ENCODE measurements at places on chromosomes 11 and 22.

- DNase-seq, result peak; percentile 43
Observed at GRCh38 chr11:1228921-1229451, 6.1 kb downstream of the MUC5B start.

GRCh38 chr11:45880772-45881570, 4.5 kb upstream of the MAPK8IP1 start:
- DNase-seq, result no peak

GRCh38 chr11:44316659-44317240, 6.8 kb upstream of the ALX4 start:
- peak; percentile 36 for DNase-seq

DNA sequence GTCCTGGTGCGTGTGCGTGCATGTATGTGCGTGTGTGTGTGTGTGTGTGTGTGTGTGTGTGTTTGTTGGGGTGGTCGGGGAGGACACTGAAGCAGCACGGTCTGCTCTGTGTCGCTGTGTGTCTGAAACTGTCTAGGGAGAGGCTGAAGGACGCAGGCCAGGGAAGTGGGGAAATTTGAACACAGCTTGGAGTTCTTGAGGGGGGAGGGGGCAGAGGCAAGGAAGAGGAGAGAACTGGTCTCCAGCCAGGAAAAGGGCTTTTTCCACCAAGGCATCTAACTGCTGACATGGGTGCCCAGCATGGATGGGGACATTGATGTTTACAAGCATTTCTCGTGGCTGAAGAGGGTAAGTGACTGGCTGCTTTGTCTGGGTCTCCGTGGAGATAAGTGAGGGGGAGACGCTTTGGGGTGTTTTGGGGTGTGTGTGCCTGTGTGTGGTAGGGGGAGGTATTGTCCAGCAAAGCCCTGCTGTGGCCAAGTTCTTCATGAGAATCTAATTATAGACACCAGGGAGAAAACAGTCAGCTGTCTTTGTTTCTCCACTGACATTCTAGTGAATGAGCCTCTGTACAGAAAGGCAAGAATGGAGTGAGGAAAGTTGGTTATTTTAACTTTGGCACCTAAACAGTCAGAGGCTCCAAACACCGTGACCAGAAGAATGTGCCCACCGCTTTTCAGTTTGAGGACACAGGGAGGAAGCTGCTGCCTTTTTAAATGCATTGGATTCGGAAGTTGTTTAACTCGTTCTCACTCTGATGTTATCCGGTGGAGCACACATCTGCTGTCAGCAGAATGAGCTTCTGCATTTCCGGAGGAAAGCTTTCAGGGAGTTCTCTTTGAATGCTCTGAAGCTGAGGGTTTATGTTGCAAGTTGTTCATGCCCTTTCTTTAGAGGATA, 63.7 kb downstream of the PPFIBP2 start:
- DNase-seq, result no peak

GRCh38 chr22:20016734-20017621, at the start of gene ARVCF:
Gene ARVCF (minus strand): TSS chr22:20016823. CDS start chr22:19990794, 26,029 bp downstream.
- DNase-seq, result peak; percentile 100

- DNase-seq, result no peak
Observed at GRCh38 chr11:76658651-76659650, 11.6 kb downstream of the LRRC32 start.

DNA sequence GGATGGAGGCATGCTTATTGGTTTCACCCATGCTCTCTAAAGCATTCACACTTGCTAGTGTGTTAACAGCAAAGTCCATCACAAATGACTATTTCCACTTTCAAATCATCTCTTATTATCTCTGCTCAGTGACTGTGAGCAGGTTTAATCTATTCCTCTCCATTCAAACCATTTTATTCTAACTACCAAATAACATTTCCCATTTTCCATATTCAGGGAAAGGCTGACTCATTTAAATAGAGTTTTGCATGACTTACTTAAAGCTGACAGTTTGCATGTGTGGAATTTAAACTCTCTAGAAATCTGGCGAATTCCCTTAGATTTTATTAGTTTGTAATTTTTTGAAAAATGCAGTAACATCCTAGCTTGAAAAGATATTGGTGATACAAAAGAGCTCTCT, 615.7 kb upstream of the LRRC4C start:
- no peak for DNase-seq

- peak; percentile 70 for DNase-seq
Observed at GRCh38 chr22:44620129-44620840, 81.7 kb upstream of the PRR5 start.

GRCh38 chr11:130519128-130519932, 70.9 kb downstream of the ADAMTS15 start:
- no peak for DNase-seq

DNA sequence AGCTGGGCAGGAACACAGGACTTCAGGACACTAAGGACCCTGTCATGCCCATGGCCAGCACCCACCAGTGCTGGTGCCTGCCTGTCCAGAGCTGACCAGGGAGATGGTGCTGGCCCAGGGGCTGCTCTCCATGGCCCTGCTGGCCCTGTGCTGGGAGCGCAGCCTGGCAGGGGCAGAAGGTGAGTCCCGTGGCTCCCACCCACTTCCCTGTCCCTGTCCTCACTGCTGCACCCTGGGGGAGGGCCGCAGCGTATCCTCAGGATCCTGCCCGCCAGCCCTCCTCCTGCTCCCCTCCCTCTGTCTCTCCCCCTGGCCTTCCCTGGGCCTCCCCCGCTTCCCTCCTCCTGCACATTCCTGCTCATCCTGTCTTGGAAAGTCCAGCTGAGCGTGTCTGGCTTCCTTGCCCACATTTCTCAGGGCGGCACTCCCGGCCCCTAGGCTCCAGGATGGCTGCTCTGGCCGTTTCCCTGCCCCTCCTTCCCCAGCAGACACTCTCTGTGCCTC, 8.7 kb downstream of the CSF2RB start:
- DNase-seq, result no peak

- DNase-seq, result peak; percentile 59
Observed at GRCh38 chr22:21766691-21767462, 31.3 kb upstream of the YPEL1 start.

GRCh38 chr11:94751786-94752185, 16.4 kb upstream of the AMOTL1 start:
- no peak for DNase-seq

GRCh38 chr22:42360348-42360747, 71.9 kb downstream of the NFAM1 start:
- DNase-seq, result no peak

- no peak for DNase-seq
Observed at GRCh38 chr22:23166841-23167616, 13.3 kb upstream of the BCR start.

- no peak for DNase-seq
Observed at GRCh38 chr11:58505849-58506248, 2.1 kb downstream of the OR5B21 start.

DNA sequence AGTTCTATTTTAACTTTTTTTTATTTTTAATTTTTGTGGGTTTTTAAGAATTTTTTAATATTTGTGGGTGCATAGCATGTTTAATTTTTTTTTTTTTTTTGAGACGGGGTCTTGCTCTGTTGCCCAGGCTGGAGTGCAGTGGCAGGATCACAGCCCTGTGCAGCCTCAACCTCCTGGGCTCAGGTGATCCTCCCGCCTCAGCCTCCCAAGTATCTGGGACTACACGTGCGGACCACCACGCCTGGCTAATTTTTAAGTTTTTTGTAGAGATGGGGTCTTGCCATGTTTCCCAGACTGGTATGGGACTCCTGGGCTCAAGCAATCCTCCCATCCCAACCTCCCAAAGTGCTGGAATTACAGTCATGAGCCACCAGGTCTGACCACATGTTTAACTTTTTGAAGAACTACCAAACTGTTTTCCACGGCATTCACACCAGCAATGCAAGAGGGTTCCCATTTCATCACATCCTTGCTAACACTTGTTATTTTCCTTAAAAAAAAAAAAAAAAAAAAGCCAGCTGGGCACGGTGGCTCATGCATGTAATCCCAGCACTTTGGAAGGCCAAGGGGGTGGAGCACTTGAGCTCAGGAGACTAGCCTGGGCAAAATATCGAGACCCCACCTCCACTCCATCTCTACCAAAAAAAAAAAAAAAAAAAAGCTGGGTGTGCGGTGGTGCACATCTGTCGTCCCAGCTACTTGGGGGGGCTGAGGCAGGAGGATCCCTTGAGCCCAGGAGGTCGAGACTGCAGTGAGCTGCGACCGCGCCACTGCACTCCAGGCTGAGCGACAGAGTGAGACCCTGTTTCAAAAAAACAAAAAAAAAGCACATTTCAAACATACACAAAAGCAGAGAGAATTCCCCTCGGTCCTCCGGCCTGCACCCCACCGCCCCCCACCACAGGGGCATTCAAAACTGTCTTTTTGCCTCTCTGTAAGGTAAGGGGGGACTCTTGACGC, 16.7 kb upstream of the TXNRD2 start:
- no peak for DNase-seq

- DNase-seq, result no peak
Observed at GRCh38 chr22:44311104-44311854, 1.5 kb downstream of the SHISAL1 start.

GRCh38 chr11:48055292-48056132, 75.2 kb downstream of the PTPRJ start:
- DNase-seq, result no peak

DNA sequence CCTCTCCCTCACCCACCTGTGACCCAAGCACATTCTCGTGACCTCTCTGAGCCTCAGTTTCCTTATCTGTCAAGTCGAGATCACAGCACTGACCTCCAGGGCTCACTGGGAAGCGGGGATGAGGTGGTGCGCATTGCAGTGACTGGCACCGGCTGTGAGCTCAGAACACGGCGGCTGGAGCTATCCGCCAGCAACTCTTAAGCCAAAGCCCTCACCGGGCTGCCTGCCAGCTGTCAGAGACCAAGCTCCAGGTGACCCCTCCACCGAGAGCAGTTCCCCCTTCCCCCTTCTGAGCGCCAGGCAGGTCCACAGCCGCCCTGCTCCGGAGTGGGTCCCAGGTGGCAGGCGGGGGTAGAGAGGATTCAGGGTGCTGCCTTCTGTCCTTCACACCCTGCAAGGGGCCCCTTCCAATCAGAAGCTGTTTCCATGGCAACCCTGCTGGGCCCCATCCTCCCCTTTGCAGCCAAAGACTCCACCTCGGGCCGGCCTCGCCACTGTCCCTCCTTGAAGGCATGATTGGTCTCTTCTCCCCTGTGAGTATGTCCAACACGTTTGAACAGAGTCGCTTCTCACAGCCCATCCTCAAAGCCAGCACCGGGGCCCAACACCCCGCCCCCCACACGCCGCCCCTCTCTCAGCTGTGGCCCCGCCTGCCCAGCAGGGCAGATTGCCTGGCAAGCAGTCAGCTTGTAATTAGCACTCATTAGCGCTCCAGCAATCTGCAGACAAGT, 98.7 kb downstream of the WNT7B start:
- no peak for DNase-seq

DNA sequence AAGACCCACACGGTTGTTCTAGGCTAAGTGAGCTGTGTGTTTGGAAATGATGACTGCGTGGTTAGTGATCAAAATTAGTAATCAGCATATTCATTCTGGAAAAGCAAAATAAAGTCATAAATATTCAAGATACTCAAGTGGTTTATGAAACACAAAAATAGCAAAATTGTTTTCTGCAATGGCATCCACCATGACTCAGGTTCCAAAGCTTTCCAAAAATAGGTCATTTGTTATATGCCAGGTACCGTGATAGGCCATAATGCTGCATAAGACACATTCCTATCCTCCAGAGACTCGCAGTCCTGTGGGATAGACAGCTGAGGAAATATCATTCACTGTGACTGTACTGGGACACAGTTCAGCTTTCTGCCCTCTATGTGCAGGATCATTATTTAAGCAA, 2.4 kb upstream of the ATL3 start:
- DNase-seq, result no peak

- DNase-seq, result peak; percentile 19
Observed at GRCh38 chr11:64759722-64760719, at the start of gene PYGM. Gene PYGM (minus strand): TSS chr11:64759974. CDS start chr11:64759898, 76 bp downstream.

- DNase-seq, result no peak
Observed at GRCh38 chr22:39904862-39905261, 4.0 kb downstream of the GRAP2 start.

DNA sequence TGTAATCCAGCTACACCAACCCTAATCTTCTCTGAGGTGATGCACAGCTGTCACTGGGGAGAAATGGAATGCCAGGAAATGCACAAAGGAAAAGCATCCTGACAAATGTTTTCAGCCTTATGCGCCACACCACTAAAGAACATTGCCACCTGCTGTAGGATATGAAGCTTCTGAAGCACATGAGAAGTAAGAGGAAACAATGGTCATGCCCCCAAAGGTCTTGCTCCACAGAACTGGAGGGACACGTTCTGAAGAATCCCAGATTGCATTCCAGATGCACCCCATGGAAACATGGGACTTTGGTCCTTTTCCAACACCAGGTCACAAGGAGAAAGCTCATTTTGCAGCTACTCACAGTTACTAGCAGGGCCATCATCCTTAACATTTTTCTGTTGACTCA, 48.7 kb upstream of the ZBED5 start:
- DNase-seq, result no peak

- DNase-seq, result no peak
Observed at GRCh38 chr11:2269601-2270321, 627 bp downstream of the ASCL2 start.

GRCh38 chr11:71120471-71120896, 131.9 kb downstream of the SHANK2 start:
- no peak for DNase-seq

DNA sequence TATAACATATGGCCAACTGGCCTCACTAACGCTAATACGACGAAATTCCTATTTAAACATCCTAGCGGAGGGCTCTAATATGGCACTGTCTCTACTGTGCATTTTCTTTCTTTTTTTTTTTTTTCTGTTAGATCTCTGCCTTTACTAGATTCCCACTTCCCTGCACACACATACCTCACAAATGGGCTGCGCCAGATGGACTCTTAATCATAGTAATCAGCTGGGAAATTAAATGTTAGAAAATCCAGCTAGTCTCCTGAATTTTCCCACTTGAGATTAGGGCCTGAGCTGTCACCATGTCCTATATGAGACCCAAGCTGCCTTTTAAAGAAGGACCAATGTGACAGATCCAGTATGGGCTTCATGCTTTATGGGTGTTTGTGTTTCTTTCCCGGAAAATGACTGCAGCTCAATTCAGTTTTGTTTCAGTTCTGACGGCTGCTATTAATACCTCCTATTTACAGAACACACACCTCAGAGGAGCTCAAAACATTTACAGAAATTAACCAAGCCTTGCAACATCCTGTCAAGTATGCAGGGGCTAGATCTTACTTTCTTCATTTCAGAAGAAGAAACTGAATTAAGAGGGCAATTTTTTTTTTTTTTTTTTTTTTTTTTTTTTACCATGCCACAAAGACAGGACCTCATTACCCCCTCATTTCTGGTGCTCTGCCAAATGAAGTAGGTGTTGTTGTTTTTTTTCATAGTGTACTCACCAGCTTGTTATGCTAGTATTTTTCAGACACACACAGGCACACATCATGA, 49.8 kb upstream of the BLID start:
- DNase-seq, result no peak

DNA sequence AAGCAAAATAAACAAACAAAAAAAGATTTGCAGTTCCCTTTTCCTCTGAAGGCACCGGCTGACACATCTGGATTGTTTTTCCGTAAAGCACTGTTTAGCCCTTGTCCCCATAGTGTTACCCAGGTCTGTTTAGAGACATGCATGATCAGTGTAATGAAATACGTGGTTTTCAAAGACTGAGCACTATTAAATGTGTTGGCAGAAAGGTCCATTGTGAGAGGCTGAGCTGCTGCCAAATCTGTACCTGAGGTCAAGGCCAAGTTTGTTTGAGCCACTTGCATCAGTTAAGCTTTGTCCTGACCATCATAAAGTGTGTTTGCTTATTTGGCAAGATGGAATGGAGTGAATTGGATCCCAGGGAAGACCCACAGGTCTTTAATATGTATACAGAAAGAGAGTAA, 26.3 kb downstream of the CTR9 start:
- no peak for DNase-seq
